NCI-H1694 (cell line): ENCODE measurements at places on chromosomes 12 and 14.
A peak's percentile ranks its signal among the peaks of the same experiment; 100 is the strongest.

DNA sequence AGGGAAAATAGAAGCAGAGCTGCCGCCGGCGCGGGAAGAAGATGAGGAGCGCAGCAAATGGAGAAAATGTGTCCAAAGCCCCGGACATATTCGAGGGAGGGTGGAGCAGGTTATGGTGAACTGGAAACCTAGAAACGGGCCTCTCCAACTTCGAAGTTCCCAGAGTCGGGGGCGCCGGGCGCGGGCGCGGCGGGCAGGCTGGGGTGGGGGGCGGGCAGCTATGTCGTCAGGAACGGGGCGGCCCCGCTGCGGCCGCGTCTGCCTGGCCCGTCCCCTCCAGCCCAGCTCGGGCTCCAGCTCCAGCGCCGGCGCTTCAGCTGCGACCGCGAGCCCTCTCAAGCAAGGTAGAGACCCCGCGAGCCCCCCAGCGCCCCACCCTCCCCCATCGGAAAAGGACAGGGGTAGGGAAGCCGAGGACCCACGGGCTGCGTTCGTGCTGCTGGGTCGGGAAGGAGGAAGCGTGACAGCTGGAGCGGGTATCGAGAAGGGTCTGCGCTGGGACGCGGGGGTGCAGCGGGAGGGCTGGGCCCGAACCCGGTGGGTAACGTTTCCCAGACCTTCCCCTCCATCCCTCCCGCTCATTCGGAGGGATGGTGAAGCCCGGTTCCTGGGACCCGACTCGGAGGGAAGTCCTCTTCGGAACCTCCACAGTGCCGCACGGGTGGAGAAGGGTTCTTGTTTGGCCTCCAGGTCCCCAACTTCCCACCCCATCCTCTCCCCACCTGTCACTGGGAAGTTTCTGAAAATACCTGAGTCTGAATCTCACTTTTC lies 1.0 kb downstream of the DGKA start:
- DNase-seq: peak; percentile 9

- no peak for DNase-seq
Observed at GRCh38 chr12:72273851-72274351, 1.7 kb downstream of the TRHDE start.

DNA sequence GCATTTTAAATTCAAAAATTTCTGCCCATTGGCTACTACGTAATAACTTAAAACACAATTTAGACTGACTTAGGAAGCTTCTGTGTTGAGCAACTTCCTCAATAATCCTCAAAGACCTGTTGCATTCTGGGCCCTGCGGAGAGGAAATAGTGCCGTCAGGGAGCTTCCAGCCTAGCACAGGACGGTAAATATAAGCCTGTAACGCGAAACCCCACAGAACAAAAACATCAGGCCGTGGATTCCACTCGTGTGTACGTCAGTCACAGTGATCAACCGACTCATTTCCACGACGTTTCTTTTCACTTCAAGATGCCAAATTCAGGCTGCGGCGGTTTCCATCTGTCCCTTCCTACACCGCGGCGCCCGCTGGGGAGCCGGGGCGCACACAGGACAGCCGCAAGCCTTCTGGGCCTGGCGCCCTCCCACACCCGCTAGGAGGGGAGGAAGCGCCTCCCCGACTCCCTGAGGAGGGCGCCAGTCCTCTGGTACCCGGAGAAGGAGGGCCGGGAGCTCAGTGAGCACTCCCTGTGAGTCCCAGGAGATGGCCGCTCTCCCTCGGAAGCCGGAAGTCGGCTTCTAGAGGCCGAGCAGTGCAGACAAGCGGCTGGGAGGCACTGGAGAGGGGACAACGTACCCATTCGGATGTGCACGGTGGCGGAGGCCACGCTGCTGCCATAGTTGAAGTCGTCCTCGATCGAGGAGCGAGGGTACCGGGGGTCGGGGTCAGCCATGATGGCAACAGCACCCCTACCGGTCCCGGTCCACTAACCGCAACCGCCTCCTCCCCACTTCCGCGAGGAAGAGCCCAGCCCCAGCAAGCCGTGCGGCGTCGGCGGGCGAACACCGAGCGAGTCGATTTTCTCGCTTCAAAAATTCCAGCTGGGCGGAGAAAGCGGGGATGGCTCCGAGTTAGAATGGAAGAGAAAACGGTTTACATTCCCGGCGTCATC lies at the start of gene TMBIM4:
Gene TMBIM4, minus strand, starts transcription at position 776 of the 950 bp plus-strand sequence. Its CDS starts 45 bp downstream, at position 731.
- DNase-seq: peak; percentile 72

DNA sequence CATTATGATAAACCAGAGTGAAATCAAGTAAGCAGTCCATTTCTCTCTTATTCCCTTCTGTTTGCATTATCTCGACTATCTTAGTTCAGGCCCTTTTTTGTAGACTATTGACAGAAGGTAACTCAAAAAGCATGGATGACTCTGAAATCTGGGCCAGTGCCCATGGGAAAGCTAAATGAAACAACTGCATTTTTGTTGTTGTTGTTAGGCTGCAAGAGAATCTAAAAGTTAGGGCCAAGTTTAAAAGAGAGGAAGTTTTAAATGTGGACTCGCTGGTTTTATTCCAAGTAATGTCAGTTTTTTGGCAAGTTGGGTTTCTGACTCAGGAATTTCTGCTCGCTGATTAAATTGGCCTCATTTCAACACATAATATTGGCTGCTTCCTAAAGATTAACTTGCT lies 201.1 kb downstream of the PIK3C2G start:
- no peak for DNase-seq

GRCh38 chr12:71063087-71063486 lies 94.7 kb downstream of the TSPAN8 start:
- no peak for DNase-seq

DNA sequence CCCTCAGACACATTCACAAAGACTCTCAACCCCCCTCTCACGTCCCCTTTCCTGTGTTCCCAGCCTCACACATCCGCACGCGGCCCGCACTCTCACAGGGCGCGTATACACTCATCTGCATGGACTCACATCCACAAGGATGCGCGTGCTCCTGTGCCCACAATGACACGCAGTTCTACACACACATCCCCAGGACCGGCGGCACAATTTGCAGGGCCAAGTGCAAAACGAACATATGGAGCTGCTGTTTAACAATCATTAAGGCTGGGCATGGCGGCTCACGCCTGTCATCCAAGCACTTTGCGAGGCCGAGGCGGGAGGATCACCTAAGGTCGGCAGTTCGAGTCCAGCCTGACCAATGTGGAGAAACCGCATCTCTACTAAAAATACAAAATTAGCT lies 36.4 kb upstream of the EML1 start:
- no peak for DNase-seq

GRCh38 chr12:27434673-27435565 lies 11.6 kb upstream of the SMCO2 start:
- no peak for DNase-seq

GRCh38 chr14:103530390-103530789 lies 1.4 kb downstream of the TRMT61A start:
- no peak for DNase-seq

DNA sequence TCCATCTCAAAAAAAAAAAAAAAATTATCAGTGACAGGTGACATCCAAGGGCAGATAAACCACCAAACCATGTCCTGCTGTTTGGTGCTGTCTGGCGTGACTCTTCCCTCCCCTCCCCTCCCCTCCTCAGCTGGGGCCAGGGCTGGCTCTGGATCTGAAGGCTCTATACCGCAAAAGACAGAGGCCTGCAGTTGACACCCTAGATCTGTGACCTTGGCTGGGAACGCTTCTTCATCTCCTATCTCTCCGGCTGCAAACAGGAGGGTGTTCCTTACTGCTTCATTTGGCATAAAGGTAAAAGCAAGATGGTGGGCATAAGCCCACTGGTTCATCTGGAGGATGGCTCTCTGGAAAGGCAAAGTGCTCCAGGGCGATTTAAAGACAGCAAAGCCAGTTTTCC lies 126.8 kb upstream of the PRMT8 start:
- no peak for DNase-seq

DNA sequence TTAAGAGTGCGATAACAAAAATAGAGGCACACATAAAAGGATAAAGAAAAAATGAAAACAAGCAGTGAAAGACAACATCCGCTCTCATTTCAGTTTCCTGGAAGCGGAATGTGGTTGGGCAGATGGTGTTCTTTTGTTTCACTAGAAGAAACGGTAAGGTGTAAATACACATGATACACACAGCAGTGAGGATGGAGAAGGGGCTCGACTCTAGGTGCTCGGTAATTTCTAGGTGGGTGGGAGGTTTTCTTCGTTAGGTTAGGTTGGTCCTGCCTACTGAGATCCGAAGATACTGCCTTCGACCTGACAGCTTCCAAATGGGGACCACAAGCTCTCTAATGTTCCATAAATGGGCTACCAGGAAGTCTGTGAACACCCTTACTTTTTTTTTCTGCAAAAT lies 1082.5 kb downstream of the BCL11B start:
- DNase-seq: no peak

- DNase-seq: no peak
Observed at GRCh38 chr12:570435-570920, 92.8 kb downstream of the NINJ2 start.

DNA sequence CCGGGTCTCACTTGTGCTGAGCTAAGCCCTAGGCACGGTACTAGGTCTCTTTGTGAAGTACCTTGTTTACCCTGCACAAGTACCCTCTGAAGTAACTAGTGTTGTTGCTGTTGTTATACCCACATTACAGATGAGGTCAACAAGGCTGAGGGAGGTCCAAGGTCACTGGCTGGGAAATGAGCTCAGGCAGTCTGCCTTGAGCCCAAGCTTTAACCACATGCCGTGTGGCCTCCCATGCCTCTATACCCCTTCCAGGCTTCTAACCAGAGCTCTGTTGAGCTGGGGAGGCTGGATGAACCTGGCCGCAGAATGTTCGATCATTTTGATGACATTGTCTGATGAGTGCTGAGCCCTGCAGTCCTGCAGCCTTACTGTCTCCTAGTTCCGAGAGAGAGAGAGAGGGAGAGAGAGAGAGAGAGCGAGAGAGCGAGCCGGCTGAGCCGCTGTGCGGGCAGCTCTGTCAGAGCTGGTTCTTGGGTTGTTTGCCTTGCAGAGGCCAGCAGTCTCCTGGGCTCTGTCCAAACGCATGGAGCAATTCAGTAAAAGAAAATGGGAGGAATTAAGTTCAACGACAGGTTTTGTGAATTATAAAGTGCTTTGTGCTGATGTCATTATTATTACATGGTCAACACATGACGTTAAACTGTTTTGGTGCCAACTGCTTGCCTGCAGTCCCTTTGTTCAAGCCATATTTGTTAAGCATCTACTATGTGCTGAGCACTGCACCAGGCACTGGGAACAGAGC lies 13.1 kb downstream of the JDP2 start:
- DNase-seq: no peak

DNA sequence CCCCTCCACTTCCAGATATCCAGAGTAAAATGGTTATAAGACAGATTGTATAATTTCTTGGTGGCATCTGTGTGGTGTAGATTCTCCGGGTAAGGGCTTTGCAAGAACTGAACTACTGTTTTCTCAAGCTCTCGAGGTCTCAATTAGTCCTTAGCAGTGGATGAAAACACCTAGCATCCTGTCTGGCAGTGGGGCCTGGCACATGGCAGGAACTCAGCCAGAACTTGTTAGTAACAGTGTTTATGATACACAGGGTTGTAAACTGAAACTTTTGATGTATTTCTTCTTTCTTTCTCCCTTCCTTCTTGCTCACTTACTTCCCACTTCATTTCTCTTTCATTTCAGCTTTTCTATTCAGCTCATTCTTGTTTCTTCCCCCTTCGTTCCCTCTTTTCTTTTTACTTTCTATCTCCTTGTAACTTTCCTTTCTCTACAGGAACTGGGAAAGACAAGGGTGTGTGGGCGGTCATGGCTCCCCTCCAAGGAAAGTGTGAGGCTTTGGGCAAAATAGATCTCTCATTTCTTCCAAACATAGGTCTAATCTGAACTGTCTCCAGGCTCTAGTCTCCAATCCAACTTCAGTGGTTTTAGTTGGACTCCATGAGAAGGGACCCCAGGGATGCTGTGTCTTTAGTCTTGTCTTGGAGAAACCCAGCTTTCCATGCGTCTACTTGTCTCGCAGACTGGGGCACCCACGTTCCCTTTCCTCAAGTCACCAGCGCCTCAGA lies 159.7 kb downstream of the PAH start:
- no peak for DNase-seq

DNA sequence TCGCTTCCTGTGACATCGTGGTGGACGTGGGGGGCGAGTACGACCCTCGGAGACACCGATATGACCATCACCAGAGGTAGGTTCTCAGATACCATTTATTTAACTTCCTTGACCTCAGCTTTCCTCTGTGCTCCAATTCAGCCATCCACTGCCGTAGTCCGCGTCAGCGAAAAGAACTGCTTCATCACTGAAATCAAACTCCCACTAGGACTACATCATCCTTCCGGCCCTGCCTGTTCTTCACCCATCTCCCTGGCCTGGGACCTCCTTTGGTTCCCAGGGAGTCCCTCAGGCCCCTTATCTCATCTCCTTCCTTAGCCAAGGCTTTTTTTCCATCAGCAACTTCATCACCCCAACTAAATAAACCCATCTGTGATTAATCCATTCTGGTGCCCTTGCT lies 692 bp downstream of the MYG1 start:
- DNase-seq: no peak

GRCh38 chr14:50762931-50763300 lies 68.0 kb downstream of the NIN start:
- no peak for DNase-seq

GRCh38 chr12:27635349-27635972 lies 60.8 kb upstream of the REP15 start:
- no peak for DNase-seq

GRCh38 chr12:96068111-96068510 lies 32.7 kb upstream of the LTA4H start:
- DNase-seq: no peak

DNA sequence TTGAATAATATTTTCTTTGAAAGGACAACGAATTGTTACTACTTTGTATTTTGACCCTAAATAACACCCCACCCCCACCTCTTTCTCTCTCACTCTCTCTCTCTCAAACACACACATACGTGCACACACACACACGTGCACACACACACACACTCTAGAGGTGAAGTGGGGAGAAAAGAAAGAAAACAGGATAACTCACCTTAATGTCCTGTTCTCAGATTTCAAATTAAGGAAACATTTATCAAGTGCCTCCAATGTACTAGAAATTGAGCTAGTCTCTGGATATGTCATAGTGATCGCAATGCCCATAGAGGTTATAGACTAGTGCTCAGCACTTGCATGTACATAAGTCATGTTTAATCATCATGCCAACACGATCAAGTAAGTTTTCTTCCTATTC lies 1483.6 kb upstream of the SEL1L start:
- DNase-seq: no peak

DNA sequence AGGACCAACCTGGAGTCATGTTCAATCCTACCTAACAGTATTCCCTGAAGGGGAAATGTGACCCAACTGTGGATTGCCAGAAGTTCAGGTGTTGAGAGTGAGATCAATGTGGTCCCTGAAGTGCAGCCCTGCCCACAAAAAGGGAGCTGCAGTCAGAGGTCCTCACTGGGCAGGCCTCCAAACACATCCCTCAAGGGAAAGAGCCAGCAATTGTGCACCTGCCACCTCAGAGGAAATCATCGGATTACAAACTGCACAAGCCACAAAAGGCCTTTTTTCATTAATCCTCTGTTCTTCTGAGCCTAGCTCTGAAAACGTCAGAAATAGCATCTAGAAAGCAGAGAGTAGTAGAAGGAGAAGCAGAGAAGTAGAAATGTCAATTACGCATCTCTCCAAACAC lies 10.8 kb upstream of the MDM1 start:
- DNase-seq: no peak

GRCh38 chr12:32662665-32663064 lies 16.4 kb upstream of the DNM1L start:
- no peak for DNase-seq
